ENCODE measurements at places on chromosomes 13 and 19. TPM values are rescaled to one million over a fixed set of nuclear protein-coding genes. Genes with fewer than 3 reads are reported as not detected.

- no peak for DNase-seq
Observed at GRCh38 chr13:94335761-94336526, 143.5 kb downstream of the DCT start.

The BRCA2 gene
- 3.2 TPM for total RNA-seq

DNA sequence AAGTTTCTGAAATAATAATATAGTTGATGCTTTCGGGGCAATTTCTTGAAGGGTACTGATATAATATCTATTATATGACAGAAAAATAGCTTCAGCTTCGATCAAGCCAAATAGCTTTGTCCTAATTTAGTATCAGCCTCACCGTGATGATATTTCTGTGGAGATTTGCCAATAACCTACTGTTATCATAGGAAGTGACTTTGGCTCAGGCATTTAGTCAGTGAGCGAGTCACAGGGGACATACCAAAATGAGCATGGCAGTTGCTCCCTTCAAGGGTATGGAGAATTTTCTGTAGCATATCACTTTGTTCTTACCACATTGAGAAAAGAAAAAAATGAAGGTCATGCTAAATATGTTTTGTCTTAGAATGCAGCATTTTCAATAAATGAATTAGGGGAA, 767.6 kb upstream of the SLITRK1 start:
- DNase-seq, result no peak

DNA sequence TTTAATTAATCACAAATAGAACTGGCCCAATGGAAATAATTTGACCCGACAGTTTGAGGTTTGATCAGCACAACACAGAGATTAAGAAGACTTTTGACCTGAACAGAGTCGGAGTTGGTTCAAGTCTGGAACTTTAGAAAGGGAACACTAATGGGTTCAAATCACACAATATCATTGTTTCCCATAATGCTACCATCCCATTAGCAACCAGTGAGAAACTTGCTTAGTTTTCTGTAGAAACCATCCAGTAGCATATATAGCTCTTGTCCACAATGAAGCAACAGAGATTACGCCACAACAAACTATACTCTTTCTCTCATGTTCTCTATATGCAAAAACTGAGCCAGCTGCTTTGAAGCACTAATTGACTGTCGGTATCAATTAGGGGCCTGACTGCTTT, 376.9 kb upstream of the SPRY2 start:
- no peak for DNase-seq

DNA sequence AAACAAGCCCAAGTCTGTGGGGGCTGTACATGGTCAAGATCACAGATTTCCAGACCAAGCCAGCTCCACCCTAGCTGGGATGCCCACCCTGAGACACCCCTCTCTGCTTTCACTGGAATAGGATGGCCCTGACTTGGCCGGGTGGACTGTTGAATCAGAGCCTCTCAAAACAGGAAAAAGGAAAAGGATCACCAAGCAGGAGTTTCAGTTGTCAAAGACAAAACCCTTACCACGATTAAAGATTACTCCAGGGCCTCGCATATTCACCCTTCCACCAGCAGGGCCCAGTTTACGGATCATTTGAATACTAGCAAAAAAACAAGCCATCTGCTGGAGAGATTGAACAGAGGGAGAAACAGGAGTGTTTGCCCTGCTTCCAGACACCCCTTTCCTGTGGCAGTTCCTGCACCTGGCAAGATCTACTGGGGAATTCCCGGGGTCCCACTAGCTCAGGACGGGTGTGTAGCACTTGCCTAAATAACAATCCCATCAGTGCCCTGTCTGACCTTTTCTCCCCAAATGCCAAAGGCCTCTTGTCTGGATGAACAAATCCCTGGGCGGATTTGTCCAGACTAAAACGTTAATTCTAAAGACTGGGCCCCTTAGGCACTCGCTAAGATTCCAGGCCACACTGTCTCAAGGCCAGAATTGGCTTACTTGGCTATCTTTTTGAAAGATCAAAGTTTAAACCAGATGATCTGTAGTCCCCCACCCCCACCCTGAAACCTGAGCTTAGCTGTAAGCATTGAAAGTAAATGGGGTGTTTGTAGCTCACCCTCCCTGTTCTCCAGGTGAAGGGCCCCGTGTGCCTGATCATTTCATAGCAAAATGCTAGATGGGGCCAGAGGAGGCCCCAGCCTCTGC, 38.4 kb downstream of the ACTN4 start:
- DNase-seq, result no peak

GRCh38 chr13:39563470-39563735, 39.6 kb downstream of the LHFPL6 start:
- no peak for DNase-seq

- DNase-seq, result no peak
Observed at GRCh38 chr13:101773062-101773461, 320.6 kb downstream of the ITGBL1 start.

- DNase-seq, result no peak
Observed at GRCh38 chr13:69950160-69950559, 157.5 kb upstream of the ATXN8OS start.

The SELENOV gene
- total RNA-seq, result not detected

DNA sequence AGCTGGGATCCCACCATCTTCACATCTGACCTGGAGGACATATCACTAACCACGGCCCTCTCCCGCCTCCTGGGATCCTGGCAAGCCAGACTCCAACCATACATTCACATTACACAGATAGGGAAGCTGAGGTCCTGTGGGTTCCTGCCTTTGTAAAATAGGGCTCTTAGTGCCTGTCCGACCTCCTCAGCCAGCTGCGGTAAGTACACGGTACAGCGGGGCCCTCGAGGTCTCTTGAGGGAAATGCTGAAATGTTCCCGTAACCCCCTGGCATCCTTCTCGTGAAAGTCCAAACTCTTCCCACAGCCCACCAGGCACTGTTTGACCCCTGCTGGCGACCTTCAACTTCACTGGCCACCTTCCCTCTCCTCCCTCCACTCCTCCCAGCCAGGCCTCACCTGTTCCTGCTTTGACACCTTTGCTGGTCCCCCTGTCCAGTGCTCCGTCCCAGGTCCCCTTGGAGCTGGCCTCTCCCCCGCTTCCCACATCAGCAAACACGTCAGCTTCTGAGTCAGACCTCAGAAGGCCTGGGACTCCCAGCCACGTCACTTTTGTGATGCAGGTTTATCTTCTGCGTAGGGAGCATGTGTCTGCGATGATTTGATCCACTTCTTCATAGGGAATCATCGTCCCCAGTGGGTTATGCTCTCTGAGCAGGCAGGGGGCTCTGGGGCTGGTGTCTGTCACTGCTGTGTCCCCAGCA, 8.8 kb upstream of the GNG7 start:
- no peak for DNase-seq

- DNase-seq, result no peak
Observed at GRCh38 chr13:70856025-70856424, 747.8 kb upstream of the KLHL1 start.

GRCh38 chr13:45231305-45231704, 30.5 kb upstream of the KCTD4 start:
- DNase-seq, result no peak

- DNase-seq, result no peak
Observed at GRCh38 chr19:18650468-18651041, 13.7 kb downstream of the KLHL26 start.

DNA sequence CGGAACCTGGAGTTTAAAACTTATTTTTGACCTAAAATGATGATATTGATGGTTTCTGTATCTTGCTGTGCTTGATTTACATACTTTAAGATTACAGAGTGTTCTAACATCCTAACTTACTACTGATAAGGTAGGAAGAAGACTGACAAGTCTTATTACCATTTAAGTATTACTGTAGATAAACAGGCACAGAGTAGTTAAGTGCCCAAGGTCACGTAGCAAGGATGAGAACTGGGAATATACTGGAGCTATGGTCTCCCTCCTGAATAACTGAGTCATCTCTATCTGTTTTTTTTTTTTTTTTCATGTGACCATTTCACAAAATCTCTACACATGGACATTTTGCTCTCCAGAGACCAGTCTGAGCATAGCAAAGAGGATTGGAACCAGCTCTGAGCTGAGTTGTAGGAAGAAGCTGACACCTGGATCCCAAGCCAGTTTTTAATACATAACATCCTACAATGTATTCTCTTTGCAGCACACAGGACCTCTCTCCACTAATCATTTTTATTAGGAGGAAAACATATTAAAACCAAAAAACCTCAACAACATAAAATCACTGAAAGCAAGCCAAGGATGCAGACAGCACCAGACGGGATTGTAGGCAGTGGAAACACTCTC, 173.5 kb downstream of the DNAJC15 start:
- no peak for DNase-seq

The C19orf81 gene
- total RNA-seq, result not detected

The LINGO3 gene
- 0.73 TPM for total RNA-seq

DNA sequence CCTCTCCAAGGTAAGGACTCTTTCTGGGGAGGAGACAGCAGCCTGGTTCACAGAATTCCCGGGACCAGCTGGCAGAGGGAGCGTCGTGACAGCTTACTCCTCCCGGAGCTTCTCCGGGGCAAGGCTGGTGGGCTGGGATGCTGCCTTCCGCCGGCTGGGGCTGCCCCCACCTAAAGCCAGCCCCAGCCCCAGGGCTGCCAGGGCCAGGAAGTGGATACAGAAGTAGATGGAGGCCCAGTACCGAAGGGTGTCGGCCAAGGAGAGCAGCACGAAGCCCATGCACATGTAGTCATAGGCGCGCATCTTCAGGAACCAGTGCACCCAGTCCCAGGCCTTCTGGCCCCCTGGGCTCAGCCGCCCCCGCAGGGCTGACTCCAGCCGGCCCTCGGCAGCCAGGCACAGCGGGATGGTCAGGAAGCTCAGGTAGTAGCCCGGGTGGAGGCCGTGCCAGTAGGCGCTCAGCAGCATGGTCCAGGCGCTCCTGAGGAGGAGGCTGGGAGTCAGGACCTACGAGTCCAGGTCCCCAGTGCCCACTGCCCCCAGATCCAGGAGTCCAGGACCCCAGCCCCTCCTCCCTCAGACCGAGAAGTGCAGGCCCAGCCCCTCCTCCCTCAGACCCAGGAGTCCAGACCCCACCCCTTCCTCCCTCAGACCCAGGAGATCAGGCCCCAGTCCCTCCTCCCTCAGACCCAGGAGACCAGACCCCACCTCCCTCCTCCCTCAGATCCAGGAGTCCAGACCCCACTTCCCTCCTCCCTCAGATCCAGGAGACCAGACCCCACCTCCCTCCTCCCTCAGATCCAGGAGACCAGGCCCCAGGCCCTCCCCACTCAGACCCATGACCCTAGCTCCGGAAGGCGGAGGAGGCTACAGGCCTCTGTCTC, 1.2 kb upstream of the TMC4 start:
- no peak for DNase-seq

The OR7D2 gene
- not detected for total RNA-seq

The CDC42EP5 gene
- not detected for total RNA-seq

DNA sequence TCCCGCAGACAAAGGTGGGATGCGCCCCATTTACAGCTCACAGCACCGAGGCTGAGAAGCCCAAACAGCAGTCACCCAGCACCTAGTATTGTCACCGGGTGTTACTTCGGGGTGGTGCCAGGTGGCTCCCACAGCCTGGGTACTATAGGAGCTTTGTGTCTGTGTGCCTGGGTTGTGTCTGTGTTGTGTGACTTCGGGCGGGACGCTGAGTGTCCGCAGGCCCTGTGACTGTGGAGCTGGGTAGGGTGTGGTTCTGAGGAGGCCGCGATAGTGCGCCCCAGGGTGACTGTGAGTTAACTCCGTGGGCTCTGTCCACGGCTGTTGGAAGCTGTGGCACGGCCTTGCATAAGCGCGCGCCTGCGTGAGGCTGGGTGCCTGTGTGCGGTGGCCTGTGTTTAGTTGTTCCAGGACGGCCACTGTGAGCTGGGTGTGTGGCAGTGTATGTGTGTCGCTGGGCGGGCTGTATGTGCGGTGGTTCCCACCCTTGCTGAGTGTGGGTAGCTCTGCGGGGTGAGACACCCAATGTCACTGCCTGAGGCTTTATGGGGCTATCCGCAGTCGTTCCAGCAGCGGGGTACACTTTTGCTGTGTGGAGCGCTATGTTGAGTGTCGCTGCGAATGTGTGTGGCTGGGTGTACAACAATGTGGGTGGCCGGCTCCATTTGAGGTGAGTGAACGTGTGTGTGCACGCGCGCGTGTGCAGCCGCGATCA, 559 bp upstream of the SSBP4 start:
- DNase-seq, result no peak

GRCh38 chr13:111572956-111573761, 252.7 kb downstream of the TEX29 start:
- DNase-seq, result no peak

DNA sequence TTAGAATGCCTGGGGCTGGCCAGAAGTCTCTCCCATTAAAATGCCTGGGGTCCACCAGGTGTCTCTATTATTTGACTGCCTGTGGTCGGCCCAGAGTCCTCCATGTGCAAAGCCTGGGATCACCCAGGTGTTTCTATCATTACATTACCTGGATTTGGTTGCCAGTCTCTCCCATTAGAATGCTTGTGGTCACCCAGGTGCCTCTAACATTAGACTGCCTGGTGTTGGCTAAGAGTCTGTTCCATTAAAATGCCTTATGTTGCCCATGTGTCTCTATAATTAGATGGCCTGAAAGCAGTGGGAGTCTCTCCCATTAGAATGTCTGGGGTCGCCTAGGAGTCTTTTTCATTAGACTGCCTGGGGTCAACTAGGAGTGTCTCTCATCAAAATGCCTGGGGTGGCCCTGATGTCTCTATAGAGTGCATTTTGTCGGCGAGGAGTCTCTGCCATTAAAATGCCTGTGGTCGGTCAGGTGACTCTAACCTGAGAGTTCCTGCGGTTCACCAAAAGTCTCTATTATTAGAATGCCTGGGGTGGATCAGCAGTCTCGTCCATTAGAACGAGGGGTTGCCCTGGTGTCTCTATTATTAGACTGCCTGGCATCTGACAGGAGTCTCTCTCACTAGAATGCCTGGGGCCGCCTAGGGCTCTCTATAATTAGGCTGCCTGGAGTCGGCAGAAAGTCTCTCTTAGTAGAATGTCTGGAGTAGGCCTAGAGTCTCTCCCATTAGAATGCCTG, 1540.5 kb downstream of the UQCRFS1 start:
- DNase-seq, result no peak

The CCDC122 gene
- total RNA-seq, result 4.7 TPM

The DACH1 gene
- not detected for total RNA-seq

DNA sequence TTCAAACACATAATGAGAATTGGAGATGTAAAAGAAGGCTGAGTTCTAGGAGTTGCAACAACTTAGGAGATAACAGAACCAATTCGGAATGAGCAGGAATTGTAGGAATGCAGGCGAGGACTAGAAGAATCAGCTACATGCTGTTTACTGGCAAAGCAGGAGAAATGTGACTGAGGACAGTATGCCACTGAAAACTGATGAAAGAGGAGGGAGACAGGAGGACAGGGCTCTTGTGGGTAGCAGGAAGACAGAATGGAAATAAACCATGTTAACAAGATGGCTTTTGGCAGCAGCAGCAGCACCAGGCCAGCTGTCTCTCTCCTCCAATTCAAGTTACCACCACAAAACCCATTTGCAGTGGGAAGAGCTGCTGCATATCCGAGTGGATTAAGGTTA, 91.0 kb upstream of the SLC15A1 start:
- no peak for DNase-seq

The CALR3 gene
- not detected for total RNA-seq

DNA sequence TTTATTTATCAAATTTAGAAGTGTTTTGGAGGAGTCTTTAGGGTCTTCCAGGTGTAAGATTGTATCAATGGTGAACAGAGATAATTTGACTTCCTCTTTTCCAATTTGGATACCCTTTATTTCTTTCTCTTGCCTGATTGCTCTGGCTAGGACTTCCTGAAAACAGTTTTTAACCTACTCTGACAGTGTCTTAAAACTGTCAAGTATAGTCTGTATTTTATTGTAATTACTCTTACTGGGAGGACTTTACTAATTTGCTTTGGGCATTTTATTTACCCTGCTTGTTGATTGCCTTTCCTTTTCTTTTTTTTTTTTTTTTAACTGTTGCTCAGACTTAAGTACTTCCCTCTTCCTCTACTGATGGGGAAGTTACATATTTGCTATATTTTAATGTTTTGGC, 81.3 kb downstream of the URI1 start:
- DNase-seq, result no peak
